Mesenteric fat pad (tissue), 1 donor: ENCODE measurements at places on chromosomes 1 and 21.

DNA sequence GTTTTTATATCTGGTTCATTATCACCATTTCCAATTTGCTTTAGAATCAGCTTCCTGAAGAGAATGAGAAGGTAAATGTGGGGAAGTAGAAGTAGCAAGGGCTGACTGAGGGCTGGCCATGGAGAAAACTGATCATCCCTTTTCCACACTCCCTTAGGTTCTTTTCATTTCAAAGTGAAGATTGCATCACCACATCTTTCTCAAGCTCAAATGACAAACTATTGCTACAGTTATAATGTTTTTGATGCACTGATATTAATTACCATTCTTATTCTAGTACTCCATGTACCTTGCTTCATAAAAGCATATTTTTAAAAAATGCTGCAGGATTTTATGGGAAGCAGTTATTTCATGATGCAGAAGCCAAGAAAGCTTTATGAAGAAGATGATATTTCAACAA, 7.9 kb upstream of the AK5 start:
- no peak for DNase-seq

DNA sequence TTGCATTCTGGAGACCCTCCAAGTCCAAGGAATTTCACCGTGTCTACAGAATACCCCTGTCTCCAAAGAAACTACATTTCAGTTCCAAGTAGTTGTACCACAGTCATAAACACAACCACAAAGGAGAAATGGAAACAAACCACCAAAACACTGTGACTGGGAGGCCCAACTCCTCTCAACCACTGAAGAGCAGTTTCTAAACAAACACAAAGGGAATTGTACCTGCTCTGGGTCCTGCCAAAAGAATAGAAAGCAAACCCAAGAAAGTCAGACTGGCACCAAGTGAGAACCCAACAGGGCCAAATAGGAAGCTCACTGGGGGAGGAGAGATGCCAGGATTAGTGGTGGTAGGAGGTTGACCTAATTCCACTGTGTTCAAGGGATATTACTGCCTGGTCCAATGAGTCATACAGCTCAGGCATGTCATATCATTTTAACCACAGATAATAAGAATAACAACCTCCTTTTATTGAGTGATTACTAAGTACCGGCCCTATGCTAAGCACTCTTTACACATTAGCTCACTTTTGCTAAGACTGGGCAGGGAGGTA, 123.9 kb upstream of the PPP2R5A start:
- no peak for DNase-seq

GRCh38 chr1:246213947-246214346, 293.1 kb downstream of the SMYD3 start:
- no peak for DNase-seq

DNA sequence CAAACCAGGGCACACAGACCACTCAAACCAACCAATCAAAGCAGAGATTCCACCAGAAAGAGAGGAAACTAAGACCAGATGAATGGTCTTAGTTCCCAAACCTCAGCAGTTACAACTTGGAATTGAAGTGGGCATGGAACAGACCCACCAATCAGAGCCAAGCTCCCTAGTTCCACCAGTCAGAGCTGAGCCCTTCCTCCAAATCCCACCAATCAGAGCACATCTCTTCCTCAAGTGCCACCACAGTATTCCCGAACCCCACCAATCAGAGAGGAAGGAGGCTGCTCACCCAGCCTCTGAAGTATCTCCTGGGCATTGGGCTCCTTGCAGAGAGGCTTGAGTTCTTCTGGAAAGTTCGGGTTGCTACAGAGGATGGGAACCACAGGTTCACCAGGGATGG, 1.4 kb downstream of the GUCA2A start:
- no peak for DNase-seq

- DNase-seq: peak; percentile 87
Measured at GRCh38 chr1:196535727-196536126, 72.5 kb downstream of the KCNT2 start.

- DNase-seq: no peak
Measured at GRCh38 chr1:19750101-19750881, 49.4 kb downstream of the TMCO4 start.

GRCh38 chr1:7421471-7422075, 349.5 kb upstream of the VAMP3 start:
- peak; percentile 76 for DNase-seq

DNA sequence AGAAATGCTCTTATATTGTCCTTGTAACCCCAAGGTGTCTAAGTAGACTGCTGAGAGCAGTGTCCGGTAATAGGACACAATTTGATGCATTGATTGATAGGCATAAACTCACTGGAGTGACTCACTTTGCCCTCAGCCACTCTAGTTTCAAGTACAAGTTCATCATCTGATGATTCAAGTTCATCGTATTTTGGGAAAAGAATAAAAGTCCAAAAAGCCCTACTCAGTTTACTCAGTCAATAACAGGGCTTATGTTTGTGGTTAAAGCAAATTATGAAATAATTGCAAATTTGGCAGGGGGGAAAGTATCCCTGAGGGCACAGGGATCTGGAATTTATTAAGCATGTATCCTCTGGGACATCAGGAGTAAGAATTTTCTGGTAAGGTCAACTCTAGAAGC, 7.6 kb upstream of the ATF3 start:
- no peak for DNase-seq

DNA sequence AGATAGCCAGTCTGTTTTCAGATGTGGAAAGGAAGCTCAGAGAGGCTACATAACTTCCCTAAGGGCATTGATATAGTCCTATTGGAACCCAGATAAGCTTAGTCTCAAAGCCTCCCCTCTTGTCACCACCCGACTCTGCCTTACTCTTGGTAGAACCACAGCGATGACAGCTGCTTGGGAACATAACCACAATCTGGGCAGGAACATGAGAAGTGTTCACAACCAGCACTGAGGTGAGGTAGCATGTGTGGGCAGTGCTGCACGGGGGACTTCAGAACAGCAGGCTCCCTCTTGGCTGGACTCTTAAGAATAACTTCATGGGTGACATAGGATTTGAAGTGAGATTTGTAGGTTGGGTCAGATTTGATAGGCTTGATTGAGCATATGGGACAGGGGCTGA, 9.3 kb upstream of the S100A10 start:
- no peak for DNase-seq

DNA sequence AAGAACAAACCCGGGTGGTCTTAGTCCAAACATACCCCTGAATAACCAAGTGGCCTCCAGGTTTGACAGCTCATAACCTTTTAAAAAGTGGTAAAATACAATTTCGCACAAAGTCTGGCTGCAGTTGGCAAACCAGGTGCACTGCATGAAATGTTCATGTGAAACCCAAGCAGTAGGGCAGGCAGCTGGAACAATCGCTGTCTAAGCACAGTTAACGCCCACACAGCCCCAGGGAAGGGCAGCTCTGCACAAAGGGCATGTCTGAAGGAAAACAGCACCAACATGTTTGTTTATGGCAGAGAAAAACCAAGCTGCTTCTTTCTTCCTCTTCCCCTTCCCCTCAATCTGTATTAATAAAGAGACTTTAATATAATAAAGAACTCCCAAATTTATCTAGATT, 49.5 kb downstream of the KIAA1614 start:
- DNase-seq: no peak

GRCh38 chr1:212738330-212738729, 38.7 kb upstream of the BATF3 start:
- no peak for DNase-seq

DNA sequence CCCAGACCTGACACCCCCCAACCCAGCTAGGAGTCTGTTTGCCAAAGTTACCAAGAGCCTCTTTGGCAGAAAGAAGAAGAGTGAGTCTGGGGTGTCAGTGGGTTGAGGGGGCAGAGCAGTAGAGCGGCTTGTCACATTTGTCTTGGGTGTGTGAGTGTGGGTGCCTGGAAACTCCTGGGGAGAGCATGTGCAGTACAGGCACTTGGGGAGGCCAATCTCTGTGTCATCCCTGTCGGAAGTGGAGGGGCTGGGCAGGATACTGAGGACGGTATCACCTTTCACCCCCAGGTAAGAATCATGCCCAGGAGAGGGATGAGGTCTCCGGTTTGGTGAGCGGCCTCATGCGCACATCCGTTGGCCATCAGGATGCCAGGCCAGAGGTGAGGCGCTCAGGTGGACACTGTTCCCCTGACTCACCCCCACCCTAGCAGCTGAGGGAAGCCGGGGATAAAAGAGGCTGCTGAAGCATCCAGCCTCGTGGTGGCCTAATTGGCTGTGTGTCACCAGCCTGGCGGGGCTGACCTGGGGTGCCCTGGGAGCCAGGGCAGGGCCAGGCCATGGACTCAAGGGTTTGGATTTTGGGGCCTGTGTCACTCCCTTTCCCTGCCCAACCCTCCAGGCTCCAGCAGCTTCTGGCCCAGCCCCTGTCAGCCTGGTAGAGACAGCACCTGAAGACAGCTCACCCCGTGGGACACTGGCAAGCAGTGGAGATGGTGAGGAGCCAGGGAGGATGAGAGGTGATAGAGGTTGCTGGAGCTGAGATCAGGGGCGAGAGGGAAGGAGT, 3.3 kb downstream of the PLK3 start:
- DNase-seq: no peak

GRCh38 chr1:53600001-53600400, 139.0 kb downstream of the GLIS1 start:
- DNase-seq: peak; percentile 64

- no peak for DNase-seq
Measured at GRCh38 chr1:30637183-30637980, 86.0 kb downstream of the MATN1 start.

- no peak for DNase-seq
Measured at GRCh38 chr21:39029900-39030884, 153.1 kb downstream of the PSMG1 start.

DNA sequence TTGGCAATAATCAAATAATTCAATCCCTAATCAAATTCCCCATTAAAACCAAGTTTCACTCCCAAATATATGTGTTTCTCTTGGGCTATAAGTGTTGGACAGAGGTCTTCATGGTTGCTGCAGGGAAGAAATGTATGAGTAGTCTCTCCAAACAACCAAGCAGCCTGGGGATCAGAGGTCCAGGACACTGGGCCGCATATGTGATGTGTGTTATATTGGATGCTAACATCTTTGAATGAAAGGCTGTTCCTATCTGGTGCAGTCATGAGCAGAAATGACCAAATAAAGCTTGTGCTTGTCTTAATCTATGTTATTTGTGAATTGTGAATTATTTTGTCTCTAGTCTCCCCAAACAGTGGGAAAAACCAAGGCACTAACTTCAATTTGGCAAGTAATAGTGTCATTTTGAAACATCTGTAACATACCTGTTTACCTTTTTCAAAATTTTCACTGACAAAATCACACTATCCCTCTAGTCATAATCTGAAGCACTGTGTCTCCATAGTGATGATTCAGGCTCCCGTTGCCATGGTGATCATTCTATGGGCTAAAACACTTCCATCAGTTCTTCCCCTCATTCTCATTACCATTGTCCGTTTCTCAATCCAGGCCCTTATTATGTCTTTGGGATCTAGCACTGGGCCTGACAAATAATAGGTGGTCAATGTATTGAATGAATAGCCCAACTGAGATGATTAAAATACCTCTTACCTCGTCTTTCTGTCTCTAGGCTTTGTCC, 12.5 kb upstream of the TADA1 start:
- DNase-seq: no peak
